ENCODE measurements at places on chromosomes 5 and 9.

DNA sequence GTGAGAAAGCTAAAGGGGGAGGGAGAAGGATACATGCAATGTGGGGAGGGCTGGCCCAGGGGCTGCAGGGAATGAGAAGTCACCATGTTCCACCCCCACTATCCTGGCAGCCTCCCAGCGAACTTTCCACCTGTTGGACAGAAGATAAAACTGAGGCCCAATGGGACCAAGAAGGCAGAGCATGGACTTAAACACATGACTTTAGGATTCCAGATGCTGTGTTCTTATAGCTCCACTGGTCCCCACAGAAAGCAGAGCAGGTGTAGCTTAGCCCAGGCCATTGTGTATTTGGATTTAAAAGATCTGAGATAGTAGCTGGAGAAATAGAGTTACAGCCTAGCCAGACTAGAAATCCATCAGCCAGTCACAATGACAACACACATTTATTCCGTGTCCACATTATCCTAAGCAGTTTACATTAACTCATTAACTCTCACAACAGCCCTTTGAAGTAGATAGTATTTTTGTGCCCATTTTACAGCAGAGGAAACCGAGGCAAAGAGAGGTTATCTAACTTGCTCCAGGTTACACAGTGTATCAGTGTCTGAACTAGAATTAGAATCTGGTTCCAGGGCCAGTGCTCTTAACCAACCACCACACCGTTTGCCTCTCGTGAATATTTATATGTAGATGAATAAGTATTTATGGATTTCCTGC, 121.0 kb downstream of the RGS3 start:
- no peak for DNase-seq

DNA sequence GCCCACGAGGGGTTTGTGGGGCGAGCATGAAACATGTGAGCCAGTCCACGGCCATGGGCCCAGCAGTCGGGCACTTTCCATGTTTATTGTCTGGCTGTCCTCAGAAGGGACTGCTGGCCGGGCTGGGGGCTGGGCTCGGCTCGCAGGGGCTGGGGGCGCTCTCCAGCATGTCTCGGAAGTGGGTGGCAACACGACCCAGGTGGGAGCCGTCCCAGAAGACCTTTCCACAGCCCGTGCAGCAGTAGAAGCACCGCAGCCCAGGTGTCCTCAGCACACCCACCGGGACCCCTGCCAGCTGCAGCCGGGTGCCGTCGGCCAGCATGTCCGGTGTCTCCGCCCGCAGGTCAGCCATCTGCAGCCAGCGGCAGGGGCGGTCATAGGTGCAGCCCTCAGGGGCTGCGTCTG, 4.8 kb upstream of the NRARP start:
- DNase-seq, result no peak

DNA sequence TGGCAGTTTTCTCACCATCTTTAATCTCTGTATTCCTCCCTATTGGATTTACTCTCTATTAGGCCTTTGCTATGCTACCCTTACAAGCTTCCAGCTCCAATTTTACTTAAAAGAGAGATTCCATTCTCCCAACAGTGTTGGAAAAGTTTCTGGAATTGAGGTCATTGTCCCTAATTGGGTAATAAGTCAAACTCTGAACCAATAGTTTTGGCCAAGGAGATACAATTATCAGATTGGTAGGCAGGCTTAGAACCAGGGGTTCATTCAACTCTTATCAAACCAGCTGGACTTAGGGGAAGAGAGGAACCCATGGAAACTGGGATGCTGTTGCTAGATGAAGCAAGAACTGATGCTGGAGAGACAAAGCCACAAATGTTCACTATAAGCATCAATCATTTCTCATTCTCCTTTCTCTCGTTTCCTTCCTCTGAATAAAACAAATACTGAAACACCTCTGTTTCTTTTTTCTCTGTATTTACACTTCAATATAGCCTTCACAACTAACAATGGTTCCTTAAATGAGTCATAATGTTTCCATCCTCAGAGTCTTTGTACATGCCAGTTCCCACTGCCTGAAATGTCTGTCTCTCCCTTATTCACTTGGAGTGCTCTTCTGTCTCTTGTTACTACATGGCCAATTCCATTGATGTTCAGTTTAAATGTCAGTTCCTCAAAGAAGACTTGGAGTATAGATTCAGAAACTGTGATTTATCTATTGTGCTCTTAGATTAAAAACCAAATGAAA, 587.3 kb downstream of the GABRG2 start:
- DNase-seq, result no peak

DNA sequence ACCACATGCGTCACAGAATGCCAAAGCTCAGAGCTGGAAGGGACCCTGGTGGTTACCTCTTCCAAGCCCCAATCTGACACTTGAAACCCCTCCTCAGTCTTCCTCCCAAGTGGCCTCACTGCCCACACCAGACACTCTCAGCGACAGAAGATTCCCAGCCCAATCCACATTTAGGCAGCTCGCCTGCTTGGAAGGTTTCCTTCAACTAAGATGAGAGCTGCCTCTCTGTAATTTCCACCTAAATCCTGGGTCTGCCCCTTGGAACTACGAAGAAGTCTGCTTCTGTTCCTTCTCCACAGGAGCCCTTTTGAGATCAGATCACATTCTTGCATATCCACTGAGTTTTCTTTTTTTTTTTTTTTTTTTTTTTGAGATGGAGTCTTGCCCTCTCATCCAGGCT, 83.7 kb downstream of the PAX5 start:
- no peak for DNase-seq

DNA sequence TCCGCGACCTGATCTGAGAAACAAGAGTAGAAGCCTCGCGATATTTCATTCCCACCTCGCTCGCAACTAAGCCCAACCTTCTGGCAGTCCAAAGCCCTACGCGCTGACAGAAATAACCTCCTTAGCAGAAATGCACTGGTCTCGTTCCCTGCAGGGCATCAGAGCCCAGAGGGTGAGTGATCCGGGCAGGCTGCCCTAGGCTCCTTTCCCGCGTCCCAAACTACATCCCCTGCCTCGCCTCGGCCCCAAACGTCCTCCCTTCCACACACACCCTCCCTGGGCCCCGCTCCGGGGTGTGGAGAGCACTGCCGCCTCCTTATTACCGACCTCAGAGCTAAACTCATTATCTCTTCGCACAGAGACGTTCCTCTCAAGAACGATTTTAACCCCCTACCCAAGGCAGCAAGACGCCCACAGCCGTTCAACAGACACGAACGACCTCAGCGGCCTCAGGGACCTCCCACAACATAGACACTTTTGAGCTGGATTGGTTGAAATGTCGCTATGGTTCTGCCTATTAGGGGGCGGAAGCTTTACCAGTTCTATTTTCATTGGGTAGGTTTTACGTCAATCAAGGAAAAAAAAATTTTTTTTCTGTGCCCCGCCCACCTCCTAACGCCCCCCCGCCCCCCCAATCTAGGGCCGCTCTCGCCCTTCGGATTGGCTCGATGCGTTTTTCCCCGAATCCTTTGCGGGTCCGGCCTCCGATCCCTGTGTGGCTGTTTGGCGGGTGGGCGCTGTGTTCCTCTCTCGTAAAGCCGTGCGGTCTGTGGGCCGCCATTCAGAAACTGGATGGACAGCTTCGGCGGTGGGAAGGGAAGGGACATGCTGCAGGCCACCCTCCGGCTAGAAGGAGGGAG, at the start of gene CETN3:
Gene CETN3 (minus strand): TSS at position 439 of the 860 bp plus-strand sequence. CDS start 95 bp downstream, at position 344.
- DNase-seq, result peak; percentile 92

- DNase-seq, result no peak
These were observed 61.2 kb upstream of the CAMK4 start for GRCh38 chr5:111163000-111163399.

- DNase-seq, result no peak
These were observed 5.4 kb upstream of the CCDC187 start for GRCh38 chr9:136309101-136309801.

DNA sequence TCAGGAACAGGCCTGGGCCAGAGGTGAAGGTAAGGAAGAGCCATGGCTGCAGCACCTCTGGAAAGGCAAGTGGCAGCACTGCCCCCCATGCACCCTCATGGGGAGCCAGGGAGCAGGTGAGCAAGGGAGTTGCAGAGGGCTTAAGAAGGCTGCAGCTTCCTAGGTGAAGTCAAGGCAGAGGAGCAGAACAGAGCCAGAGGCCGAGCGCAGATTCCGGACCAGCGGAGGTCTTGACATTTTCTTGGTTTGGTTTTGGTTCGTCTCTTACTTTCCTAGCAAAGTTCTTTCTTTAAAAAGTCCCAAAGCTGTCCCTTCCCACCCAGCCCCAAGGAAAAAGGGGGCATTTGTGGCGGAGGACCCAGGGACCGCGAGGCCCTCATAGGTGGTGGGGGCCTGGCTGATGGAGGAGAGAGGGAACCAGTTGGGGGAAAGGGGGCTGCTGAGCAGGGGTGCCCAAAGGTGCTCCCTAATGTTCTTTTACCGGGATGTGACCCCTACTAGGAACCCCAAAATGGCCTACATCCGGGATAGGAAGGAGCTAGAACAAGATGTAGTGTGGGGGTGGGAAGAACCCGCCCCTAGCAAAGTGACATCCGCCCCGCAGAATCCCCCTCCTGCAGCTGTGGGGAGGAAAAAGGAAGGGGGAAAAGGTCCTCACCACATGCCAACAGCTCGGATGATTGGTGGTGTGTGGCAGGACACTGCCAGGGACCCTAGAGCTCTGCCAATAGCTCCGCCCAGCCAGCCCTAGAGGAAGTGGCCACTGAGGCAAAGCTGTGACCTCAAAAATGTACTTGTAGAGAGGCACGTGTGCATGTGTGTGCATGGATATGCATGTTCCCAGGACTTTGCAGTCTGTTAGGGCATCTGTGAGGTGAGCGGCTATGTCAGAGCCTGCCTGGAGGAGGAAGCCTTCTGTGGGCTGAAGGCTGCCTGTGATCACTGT, 914 bp upstream of the CD72 start:
- DNase-seq, result peak; percentile 45

- DNase-seq, result peak; percentile 75
These were observed 90.6 kb downstream of the ANXA2R start for GRCh38 chr5:42949348-42950115.

- peak; percentile 19 for DNase-seq
These were observed 72.6 kb downstream of the SMARCA2 start for GRCh38 chr9:2087500-2088313.

GRCh38 chr9:81538890-81539289, 150.5 kb downstream of the TLE1 start:
- no peak for DNase-seq

DNA sequence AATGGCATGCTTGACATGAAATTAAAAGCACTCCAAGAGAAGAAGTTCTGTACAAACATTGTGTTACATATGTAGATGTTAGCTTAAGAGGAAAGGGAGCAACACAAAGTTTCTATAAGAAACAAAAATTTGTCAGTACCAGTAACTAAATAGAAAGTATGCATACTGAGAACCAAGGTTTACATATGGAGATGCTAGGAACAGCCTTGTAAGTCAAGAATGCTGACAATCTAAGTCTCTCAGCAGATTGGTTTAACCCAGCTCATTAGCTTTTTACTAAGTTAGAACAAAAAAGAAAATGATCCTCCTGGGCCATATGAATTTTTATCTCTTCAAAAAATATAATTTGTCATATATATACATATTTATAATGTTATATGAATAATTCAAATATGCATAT, 2022.1 kb upstream of the ACO1 start:
- no peak for DNase-seq

DNA sequence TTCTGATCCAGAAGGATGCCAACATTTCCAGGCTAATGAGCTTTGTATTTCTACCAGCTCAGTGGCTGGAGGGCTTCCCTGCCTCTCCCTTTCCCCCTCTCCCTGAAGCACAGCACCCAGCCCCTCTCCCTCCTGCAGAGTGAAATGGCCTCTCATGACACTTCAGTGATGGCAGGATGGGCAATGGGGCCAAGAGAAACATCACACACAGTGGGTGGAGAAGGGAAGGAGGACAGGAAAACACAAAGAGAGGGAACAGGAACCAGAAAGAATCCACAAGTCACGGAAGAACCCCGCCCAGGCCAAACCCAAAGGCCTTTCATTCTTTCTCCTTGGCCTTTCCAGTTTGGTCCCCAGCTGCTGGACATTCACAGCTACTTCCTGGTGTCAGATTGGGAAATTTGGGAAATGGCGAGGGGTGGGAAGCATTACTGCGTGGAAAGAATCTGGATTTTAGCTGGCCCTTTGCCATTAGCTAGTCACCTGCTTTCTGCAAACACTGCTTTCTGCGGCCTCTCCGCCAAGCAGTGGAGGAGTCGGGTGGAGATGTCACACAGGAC, 82.6 kb downstream of the GLDC start:
- DNase-seq, result no peak

GRCh38 chr5:52869391-52869790, 81.7 kb downstream of the ITGA1 start:
- no peak for DNase-seq

GRCh38 chr5:141853895-141854626, 24.1 kb downstream of the PCDH1 start:
- no peak for DNase-seq

GRCh38 chr9:108136656-108137055, 647.1 kb upstream of the KLF4 start:
- no peak for DNase-seq

DNA sequence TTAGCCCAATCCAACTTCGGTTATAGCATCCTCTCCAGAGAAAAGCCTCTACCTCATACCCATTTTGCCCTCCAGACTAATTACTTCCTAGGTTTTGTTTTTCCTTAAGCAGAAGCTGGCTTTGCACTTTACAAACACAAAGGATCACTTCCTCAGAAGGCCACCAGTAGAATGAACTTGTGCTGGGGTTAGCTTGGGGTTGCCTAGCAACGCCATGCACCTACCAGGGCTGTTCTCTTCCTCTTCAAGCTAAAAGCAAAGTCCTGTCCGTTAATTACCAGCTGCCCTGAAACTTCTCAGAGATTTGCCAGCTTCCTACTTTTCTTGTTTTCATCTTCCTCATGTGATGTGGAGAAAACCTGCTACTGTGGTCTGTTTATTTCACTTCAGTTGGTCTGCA, 132.0 kb upstream of the WWC1 start:
- DNase-seq, result no peak

GRCh38 chr5:31731016-31731415, 92.1 kb downstream of the PDZD2 start:
- no peak for DNase-seq
